ENCODE measurements at places on chromosomes 13 and 19. TPM values are rescaled to one million over a fixed set of nuclear protein-coding genes. Genes with fewer than 3 reads are reported as not detected.

The SYDE1 gene
- 15.5 TPM for total RNA-seq

The LRRC8E gene
- 0.43 TPM for total RNA-seq

The KDELR1 gene
- total RNA-seq = 34.7 TPM

The CRTC1 gene
- 0.65 TPM for total RNA-seq

The TPTE2 gene
- total RNA-seq = not detected

The ITGBL1 gene
- total RNA-seq = 16.3 TPM

The LYPD3 gene
- total RNA-seq = 1.1 TPM

The C19orf67 gene
- not detected for total RNA-seq

The ATP8B3 gene
- total RNA-seq = 0.52 TPM

The SERTAD1 gene
- total RNA-seq = 22.3 TPM

The AMH gene
- 1.3 TPM for total RNA-seq

The IRGC gene
- not detected for total RNA-seq

The DAND5 gene
- total RNA-seq = 0.34 TPM

The ZNF714 gene
- total RNA-seq = 5.0 TPM

The SOX1 gene
- not detected for total RNA-seq

The S1PR4 gene
- 0.87 TPM for total RNA-seq

The LYL1 gene
- 19.3 TPM for total RNA-seq

The DLL3 gene
- total RNA-seq = 0.09 TPM

The FSD1 gene
- total RNA-seq = 2.6 TPM

The REEP6 gene
- 0.26 TPM for total RNA-seq

The TMPRSS9 gene
- total RNA-seq = under 0.01 TPM

The CHST8 gene
- under 0.01 TPM for total RNA-seq

The FOSB gene
- total RNA-seq = 16.9 TPM

The EFNB2 gene
- total RNA-seq = 83.2 TPM

The TMEM150B gene
- total RNA-seq = not detected

The ERICH4 gene
- not detected for total RNA-seq

The RAD23A gene
- 50.2 TPM for total RNA-seq

The SOX21 gene
- 3.5 TPM for total RNA-seq

The ZNF83 gene
- 27.1 TPM for total RNA-seq

The NLRP4 gene
- not detected for total RNA-seq

The ZNF470 gene
- 5.1 TPM for total RNA-seq

The CERS4 gene
- 18.5 TPM for total RNA-seq

The ZNF578 gene
- total RNA-seq = 0.54 TPM

The KIR3DL2 gene
- total RNA-seq = not detected

The PABPC3 gene
- 0.09 TPM for total RNA-seq

The ADGRE3 gene
- total RNA-seq = not detected

The PTPRS gene
- total RNA-seq = 60.3 TPM

The ICAM4 gene
- total RNA-seq = 0.11 TPM

The ZNF844 gene
- 1.5 TPM for total RNA-seq

The NDUFA3 gene
- total RNA-seq = 18.1 TPM

The ZSCAN4 gene
- not detected for total RNA-seq

The ZNF709 gene
- total RNA-seq = 3.5 TPM

The COLGALT1 gene
- total RNA-seq = 37.9 TPM
